ENCODE measurements at places on chromosomes 7 and 10. TPM values are rescaled to one million over a fixed set of nuclear protein-coding genes. Genes with fewer than 3 reads are reported as not detected.
A peak's percentile ranks its signal among the peaks of the same experiment; 100 is the strongest.

- no peaks in the 10 kb centered on the region for H3K36me3 ChIP-seq
- H3K4me3 ChIP-seq = no peak overlapping the region
- peak; percentile 52 for DNase-seq
- H3K4me1 ChIP-seq = peaks cover 19% of the 10 kb centered on the region
- H3K27me3 ChIP-seq = no peaks in the 10 kb centered on the region
- no peak overlapping the region for H3K27ac ChIP-seq
Measured at GRCh38 chr10:62669341-62669740, 135.2 kb upstream of the ADO start.

GRCh38 chr10:83272666-83273434, 866.5 kb upstream of the GHITM start:
- H3K4me1 ChIP-seq = no peaks in the 10 kb centered on the region
- DNase-seq = no peak
- H3K27me3 ChIP-seq = no peaks in the 10 kb centered on the region
- no peak overlapping the region for H3K4me3 ChIP-seq

EVX1 gene
- not detected for polyA plus RNA-seq

PNLIPRP2 gene
- polyA plus RNA-seq = not detected

UCN3 gene
- not detected for polyA plus RNA-seq
